ENCODE measurements at places on chromosomes 12 and 14.

DNA sequence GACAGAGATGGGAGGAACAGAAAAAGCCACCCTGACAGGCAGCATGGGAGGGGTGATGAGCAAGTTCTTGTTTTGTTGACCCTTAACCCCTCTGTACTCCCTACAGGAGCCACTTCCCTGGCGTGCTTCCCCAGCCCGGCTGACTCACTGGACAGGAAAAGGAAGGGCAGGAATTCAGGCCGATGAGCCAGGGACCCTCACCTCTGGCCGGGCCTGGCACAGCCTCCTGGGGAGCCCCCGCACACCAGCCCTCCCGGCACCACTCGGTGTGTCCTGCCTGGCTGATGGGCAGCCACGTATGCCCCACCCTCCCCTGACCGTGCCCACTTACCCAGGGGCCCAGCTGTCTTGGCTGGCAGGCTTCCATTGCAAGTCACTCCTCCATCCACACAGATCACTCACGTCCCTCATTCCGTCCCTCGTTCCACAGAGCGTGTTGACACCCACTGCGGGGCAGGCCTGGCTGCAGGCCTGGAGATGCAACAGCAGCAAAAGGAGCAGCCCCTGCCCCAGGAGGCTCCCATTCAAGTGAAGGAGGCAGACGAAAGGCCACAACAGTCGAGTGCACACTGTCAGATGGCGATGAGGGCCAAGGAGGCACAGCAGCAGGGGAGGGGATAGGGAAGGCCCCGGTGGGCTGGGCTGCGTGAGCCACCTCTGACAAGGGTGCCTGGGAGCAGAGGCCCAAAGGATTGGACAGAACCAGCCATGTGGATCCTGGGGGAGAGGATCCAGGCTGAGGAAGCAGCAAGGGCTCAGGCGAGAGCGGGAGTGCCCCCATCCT lies 19.7 kb upstream of the CD9 start:
- no peak for DNase-seq

DNA sequence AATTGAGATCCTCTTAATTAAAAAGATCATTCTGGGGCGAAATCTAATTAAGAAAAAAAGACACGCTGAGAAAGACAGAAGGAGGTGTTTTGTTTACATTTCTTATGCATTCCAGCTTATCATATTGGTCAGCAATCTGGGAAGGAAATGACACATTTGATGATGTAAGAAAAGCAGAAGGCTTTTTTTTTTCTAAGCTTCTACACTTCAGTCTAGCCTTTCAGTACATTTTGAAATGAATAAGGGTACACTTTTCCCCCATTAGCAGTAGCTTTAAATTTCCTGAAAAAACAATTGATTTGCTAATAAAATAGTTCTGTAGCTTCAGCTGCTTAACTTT lies 5.9 kb upstream of the GSC start:
- no peak for DNase-seq

DNA sequence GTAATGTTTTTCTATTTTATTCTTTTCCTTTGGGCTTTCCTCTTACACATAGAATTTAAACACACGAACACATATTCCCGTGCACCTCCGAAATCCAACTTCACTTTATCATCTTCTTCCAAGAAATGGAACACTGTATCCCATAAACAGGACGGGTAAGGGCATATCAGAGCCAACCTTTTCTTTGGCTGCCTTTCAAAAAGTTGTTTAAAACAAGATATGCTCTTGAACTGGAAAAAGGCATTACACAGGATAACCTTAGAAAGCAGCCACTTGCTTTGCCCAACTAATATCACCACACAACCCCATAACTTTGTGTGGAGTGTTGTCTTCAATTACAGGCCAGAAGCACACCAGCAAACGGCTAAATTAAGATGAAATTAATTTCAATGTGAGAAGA lies 65.3 kb upstream of the CDKN3 start:
- no peak for DNase-seq

GRCh38 chr12:27906658-27907473 lies 65.7 kb downstream of the PTHLH start:
- DNase-seq, result no peak

- DNase-seq, result no peak
Observed at GRCh38 chr12:13924286-13924685, 57.1 kb downstream of the GRIN2B start.

- DNase-seq, result no peak
Observed at GRCh38 chr12:51905471-51906429, 1.6 kb upstream of the ACVRL1 start.

DNA sequence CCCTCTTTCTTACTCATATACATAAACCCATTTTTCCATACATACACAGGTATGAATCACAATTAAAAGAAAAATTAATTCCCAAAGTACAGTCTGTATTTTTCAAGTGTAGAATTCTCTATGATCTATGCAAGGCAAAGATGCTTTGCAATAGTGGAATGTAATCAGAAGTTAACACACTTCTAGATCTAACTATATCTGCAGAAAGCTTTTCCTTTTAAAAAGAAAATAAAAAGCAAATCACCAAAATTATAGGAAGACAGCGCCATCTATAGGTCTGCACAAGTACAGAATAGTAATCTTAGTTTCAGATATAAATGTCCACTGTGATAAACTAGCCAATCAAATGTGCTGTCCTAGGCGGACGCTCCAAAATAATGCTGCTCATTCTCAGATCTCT lies 22.0 kb downstream of the SLC25A21 start:
- DNase-seq, result no peak

DNA sequence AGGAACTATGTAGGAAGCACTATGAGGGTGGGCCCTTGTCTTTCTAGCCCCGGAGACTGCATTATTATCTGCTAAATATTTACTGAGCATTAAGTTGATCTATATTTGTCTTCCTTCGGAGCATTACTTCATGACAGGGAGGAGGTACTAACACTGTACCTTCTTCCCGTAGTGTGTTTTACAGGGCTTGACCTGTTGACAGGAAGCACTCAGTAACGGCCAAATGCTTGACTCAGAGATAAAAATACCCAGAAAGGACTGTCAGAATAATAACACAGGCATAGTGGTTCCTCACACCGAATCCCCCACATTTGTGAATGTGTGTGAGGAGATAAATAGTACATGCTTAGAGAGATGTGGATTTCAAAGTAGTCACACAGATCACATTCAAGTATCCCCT lies 466.6 kb downstream of the EGLN3 start:
- no peak for DNase-seq

GRCh38 chr12:14803830-14804160 lies 325 bp downstream of the C12orf60 start:
- no peak for DNase-seq

DNA sequence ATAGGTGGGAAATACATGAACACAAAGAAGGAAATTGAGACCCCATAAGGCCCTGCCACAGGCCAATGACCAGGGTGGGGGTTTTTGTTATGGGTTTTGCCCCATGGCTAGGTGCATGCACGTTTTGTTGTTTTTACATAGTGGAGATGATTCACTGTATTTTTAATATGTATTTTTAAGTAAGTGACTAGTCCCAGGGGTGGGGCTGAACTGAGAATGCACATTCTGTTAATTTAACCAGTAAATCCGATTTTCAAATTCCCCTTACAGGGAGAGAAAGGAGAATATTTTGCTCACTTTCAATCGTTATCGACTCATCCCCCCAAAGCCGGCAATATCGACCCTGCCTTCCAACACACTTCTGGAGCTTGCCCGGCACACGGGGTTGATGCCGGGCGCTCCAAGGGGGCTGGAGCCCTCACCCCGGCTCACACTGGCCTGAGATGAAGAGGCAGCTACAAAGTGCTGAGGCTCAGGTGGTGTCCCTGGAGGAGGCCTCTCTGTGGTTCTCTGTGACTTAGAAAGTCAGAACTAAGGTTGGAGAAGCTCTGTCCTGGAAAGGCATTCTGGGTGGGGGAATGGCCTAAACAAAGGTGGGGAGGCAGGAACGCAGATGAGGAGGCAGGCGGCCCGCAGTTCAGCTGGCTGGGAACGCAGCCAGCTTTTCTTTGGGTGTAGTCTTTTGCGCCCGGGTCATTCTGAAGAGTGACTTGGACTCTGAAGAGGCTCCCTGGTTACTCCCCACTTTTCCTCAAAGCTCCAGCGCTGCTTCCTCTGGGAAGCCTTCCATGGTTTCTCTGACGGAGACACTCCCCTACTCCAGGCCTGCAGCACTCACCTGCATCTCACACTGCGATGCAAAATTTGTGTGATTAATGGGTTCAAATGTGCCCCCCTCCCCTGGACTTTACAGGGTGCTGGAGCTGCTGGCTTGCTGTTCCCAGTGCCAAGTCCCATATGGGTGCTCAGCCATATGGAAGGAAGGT lies 50.7 kb upstream of the DLK1 start:
- DNase-seq, result no peak

DNA sequence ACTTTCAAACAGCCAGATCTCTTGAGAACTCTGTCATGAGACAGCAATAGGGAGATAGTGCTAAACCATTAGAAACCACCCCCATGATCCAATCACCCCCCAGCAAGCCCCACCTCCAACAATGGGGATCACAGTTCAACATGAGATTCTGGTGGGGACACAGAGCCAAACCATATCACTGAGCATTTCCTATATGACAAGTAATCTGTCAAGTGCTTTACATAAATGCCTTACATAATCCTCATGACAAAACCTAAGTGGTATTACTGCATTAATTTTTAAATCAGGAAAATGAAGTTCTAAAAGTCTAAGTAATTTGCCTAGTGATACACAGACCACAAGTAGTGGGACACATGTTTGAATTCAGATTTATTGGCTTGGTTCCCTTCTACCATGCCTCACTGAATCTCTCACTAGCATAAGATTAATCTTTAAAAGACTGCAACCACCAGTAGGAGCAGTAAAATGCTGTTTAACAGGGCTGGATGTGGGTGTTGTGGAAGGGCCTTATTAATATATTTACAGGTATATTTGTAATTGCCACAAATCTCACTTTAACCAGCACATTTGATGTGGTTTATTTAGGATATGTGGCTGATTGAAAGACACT lies 323.1 kb upstream of the FBXO33 start:
- no peak for DNase-seq

DNA sequence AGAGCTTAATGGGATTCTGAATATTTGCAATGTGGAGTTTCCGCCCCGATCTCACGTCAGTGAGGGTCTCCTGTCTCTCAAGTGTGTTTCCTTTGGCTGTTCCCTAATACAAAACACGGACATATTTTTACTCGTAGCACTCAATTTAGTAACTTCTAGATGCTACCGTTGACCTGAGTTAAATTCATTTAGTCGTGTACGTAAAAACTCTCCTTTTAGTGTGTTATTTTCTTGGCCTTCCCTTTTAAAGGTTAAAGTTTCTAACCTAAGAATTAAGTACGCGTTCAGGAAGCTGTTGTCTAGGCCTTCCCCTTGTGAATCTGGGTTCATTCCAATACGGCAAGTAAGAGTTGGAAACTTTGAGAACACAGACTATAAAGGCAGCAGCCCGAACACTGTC lies 64.4 kb downstream of the DDX51 start:
- no peak for DNase-seq

DNA sequence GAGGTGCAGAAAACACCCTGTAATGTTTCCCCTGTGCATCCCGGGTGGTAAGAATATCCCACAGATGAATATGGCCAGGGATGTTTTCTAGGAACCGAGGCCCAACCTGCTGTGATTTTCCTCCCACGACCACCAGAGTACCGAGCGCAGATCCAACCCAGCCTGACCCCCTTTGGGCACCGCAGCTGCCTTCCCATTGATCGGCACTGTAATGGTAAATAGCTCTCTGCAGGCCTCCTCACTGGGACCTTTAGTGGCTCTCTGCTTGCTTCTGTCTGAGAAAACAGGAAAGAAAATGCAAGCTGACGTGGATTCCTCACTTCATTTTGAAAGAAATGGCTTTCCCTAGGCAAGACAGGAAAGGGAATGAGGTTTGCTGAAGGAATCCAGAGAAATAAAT lies 2.4 kb upstream of the RAB15 start:
- no peak for DNase-seq

DNA sequence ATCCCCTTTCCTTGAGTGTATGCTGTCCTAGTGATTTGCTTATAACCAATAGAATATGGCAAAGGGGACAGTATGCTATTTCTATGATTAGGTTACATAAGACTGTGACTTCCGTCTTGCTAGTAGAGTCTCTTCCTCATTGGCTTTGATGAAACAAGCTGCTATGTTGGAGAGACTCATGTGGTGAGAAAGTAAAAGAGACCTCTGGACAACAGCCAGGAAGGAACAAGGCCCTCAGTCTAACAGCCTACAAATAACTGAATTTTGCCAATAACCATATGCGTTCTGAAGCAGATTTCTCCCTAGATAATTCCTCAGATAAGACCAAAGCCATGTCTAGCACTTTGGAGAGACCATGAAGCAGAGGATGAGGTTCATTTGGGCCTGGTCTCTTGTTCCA lies 134.5 kb upstream of the NAV3 start:
- DNase-seq, result no peak

- no peak for DNase-seq
Observed at GRCh38 chr14:23299986-23300686, 2.5 kb downstream of the PPP1R3E start.

GRCh38 chr12:69274861-69275260 lies 35.5 kb downstream of the CPSF6 start:
- no peak for DNase-seq

- DNase-seq, result no peak
Observed at GRCh38 chr14:72377016-72377415, 444.8 kb downstream of the RGS6 start.

GRCh38 chr12:19035536-19035935 lies 94.0 kb upstream of the PLEKHA5 start:
- no peak for DNase-seq

- DNase-seq, result no peak
Observed at GRCh38 chr14:96979611-96980074, 182.5 kb downstream of the VRK1 start.

DNA sequence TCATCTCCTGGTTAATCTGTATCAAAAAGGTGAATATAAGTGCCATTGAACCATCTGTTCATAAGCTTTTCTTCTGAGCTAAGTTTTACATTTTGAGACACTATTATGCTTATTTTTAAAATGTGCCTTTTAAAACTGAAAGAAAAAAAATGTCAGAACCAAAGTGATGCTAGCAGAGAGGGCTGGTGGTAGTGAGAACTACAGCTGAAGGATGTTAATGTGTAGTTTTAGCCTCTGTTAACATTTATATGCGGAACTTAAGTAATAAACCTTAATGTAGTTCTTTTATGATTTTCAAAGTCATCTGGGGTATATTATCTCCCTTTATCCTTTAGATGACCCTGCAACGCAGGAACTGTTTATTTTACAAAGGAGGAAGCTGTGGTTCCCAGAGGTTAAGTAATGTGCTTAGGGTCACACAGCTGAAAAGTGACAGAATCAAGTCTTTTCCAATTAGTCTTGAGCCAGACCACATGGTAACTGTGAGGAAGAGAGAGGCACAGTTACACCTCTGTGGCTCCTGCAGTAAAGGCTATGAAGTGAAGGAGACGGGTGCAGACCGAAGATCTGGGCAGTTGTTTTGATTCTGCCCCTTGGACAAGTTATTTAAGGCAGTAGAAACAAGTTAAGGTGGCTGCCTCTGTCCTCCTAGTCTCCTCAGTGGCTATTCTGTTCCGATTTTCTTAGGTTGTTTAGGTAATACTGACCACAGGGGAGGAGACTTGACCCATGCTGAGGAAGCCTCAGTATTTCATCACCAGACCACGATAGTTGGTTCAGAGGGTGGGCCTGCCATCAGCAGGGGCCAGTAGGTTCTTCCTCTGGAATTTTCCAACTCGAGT lies 23.9 kb downstream of the GNG2 start:
- DNase-seq, result no peak

All from AG04449 (cell line).